ENCODE measurements at places on chromosomes 1 and 21. TPM values are rescaled to one million over a fixed set of nuclear protein-coding genes. Genes with fewer than 3 reads are reported as not detected.
A peak's percentile ranks its signal among the peaks of the same experiment; 100 is the strongest.

GRCh38 chr1:20634594-20635084, 1.4 kb downstream of the PINK1 start:
- H3K4me1 ChIP-seq, result peaks cover 8% of the 10 kb centered on the region
- H3K27ac ChIP-seq, result peak overlapping the region; percentile 74
- DNase-seq, result no peak
- no peaks in the 10 kb centered on the region for H3K27me3 ChIP-seq

The CELSR2 gene
- 2.6 TPM for total RNA-seq

DNA sequence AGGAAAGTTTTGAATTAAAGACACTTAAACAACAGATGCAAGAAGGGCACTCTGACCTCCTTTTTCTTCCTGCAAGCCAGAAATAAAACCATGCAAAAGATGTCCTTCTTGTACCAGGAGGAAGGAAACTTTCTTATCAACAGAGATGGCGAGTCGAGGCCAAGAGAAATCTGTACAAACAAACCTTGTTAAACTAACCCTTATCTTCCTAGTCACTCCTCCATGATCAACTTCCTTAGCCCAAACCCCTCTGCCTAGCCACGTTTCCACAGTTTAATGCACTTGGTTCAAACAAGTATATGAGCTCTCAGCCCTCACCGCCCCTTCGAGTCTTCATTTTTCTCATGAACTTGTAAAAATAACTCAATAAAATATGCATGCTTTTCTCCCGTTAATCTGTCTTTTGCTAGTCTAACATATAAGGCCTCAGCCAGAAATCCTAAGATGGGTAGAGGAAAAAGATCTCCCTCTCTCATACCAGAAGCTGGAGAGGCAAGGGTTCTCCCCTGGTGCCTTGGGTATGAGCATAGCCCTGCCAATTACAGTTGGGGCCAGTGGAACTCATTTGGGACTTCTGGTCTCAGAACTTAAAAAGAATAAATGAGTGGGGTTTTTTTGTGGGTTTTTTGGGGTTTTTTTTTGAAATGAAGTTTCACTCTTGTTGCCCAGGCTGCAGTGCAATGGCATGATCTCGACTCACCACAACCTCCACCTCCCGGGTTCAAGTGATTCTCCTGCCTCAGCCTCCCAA, 141.7 kb upstream of the SOD1 start:
- no peaks in the 10 kb centered on the region for H3K27me3 ChIP-seq
- H3K4me3 ChIP-seq, result no peak overlapping the region
- H3K4me1 ChIP-seq, result no peaks in the 10 kb centered on the region
- DNase-seq, result no peak

The GBP7 gene
- total RNA-seq, result not detected

- no peak overlapping the region for H3K4me3 ChIP-seq
- peaks cover 9% of the 10 kb centered on the region for H3K36me3 ChIP-seq
- no peak for DNase-seq
- H3K27ac ChIP-seq, result no peak overlapping the region
These were observed 26.7 kb upstream of the MYOCOS start for GRCh38 chr1:171595324-171595723.

DNA sequence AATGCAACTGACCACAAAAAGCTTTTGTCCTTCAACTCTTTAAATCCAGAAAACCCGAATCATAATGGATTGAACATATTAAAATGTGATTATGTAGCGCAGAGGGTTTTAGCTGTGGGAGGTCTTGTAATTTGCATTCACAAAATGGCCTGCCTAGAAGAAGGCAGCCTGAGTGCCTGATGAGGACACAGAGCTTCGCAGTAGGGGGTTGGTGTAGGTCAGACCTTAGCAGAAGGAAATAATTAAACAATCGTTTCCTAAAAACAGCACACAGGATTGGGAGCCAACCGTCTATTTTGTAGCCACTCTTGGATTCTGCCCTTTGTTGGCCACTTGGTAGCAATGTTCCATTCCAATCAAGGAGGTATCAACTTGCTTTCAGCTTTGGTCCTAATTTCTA, 195.7 kb upstream of the KIAA0040 start:
- H3K27me3 ChIP-seq, result peaks cover 21% of the 10 kb centered on the region
- H3K4me3 ChIP-seq, result no peak overlapping the region
- H3K27ac ChIP-seq, result no peak overlapping the region
- no peaks in the 10 kb centered on the region for H3K36me3 ChIP-seq
